ENCODE measurements at places on chromosomes 3 and 15. TPM values are rescaled to one million over a fixed set of nuclear protein-coding genes. Genes with fewer than 3 reads are reported as not detected.
A peak's percentile ranks its signal among the peaks of the same experiment; 100 is the strongest.

GRCh38 chr3:128269006-128269775 lies 115.9 kb downstream of the EEFSEC start:
- peak; percentile 25 for DNase-seq
- H3K27ac ChIP-seq: no peak overlapping the region
- H3K4me3 ChIP-seq: no peak overlapping the region
- no peaks in the 10 kb centered on the region for H3K27me3 ChIP-seq

DNA sequence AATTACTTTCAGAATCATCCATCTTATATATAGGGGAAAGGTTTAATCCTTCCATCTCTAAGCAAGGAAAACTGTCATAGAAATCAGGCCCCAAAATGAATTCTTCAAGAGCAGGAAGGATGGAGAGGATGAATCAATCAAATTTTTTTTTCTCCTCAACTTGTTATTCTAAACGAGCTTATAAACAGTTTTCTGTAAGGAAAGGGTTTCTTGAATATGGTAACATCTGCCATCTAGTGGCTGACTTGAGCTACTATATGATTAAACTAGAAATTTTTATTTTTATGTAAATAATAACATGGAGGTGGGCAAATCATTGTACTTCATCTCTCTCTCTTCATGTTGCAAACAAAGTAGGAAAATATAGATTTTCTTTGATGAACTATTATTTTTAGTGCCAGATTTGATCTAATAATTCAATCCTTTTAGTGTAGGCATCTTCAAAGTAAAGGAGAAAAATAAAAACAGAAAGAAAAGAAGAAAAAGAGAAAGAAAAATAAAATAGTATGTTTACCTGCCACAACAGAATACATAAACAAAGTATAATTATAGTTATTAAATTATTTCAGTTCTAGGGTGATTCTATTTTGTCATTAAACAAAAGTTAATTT lies 146.6 kb downstream of the SERPINI1 start:
- H3K27me3 ChIP-seq: no peaks in the 10 kb centered on the region
- DNase-seq: no peak
- no peak overlapping the region for H3K4me3 ChIP-seq

- H3K4me3 ChIP-seq: no peak overlapping the region
- H3K36me3 ChIP-seq: no peaks in the 10 kb centered on the region
- DNase-seq: no peak
- H3K27ac ChIP-seq: no peak overlapping the region
Measured at GRCh38 chr15:71002316-71002715, 109.7 kb downstream of the LRRC49 start.

GRCh38 chr3:12280357-12280806 lies 8.5 kb upstream of the PPARG start:
- no peak overlapping the region for H3K4me3 ChIP-seq
- no peak overlapping the region for H3K27ac ChIP-seq
- H3K27me3 ChIP-seq: no peaks in the 10 kb centered on the region
- H3K4me1 ChIP-seq: no peaks in the 10 kb centered on the region
- DNase-seq: no peak
- no peaks in the 10 kb centered on the region for H3K36me3 ChIP-seq

DNA sequence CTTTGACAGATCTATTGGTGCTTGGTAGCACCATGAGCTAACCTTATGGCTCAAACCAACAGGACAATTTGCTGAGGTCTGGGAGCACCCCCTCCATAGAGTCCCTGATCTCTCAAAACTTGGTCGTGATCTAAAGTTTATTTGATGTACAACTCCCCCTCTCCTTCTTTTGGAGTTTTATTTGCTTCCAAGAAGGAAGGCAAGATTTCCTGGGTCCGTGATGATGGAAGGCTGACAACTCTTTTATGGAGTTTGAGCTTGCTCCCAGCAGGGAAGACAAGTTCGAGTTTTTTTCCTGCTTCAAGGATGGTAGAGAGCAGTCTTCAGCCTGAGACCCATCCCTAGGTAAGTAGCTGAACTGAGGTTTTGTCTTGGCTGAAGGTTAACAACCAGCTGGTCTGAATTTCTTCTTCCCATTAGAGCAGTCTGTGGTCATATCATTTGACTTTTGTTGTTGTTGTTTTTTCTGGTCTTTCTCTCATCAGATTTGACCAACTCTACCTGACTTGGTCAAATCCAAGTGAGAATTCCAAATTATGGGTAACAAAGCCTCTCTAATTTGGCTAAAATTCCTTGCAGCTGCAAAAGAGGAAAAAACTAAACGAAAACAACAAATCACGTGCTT lies 2.8 kb upstream of the MUC20 start:
- no peaks in the 10 kb centered on the region for H3K4me1 ChIP-seq
- H3K36me3 ChIP-seq: no peaks in the 10 kb centered on the region
- H3K27ac ChIP-seq: no peak overlapping the region
- DNase-seq: no peak
- H3K27me3 ChIP-seq: no peaks in the 10 kb centered on the region

- no peaks in the 10 kb centered on the region for H3K4me1 ChIP-seq
- no peak overlapping the region for H3K4me3 ChIP-seq
- no peaks in the 10 kb centered on the region for H3K36me3 ChIP-seq
Measured at GRCh38 chr3:127339928-127340861, 52.3 kb upstream of the PRR20G start.

GRCh38 chr3:66989860-66990696 lies 8.0 kb upstream of the KBTBD8 start:
- H3K27ac ChIP-seq: no peak overlapping the region
- H3K4me1 ChIP-seq: no peaks in the 10 kb centered on the region
- DNase-seq: no peak
- H3K27me3 ChIP-seq: no peaks in the 10 kb centered on the region
- H3K4me3 ChIP-seq: no peak overlapping the region
- H3K36me3 ChIP-seq: no peaks in the 10 kb centered on the region

DNA sequence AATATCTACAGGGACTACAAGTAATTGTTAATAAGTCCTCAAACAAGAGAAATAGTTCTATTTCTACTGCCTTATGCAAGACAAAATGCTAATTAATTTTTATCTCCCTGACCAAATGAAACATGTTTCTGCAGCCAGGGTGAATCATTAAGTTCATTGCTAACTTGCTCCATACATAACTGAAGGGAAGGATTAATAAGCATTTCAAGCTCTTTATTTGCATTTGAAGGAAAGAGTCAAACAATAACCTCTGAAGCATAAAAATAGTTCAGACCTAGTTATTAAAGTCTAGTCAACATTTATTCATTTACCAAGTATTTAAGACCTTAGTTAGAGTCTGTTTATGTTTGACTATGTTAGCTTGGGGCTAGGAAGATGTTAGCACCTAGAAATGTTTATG lies 120.0 kb downstream of the ATP1B3 start:
- no peak overlapping the region for H3K4me3 ChIP-seq
- H3K36me3 ChIP-seq: peaks cover 4% of the 10 kb centered on the region
- no peaks in the 10 kb centered on the region for H3K27me3 ChIP-seq
- DNase-seq: no peak

DNA sequence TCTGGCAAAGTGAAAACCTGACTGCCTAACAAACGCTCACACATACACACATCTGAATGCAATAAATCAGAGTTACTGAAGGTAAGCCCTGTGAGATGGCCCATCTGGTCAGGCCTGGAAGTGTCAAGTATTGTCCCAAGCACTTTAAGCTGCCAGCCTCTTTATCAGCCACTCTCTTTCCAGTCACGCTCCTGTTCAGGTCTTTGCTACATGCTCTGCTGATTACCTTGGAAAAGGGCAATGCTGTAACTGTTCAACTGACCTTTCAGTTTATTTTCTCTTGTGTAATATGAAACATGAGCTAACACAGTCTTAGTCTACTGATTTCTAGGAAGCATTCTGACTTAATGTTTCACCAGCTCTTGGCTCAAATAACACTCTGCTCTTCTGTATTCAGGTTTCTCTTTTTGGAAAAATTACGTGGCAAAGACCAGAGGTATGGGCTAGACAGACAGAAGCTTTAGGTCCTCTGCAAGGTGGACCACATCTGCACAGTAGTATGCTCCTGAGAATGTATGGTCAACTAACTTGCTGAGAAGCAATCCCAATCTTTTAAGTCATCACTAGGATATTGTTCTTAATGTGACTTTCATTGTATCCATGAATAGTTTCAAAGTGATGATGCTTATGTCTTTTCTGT lies 44.5 kb downstream of the GBE1 start:
- H3K27me3 ChIP-seq: no peaks in the 10 kb centered on the region
- H3K36me3 ChIP-seq: peaks cover 2% of the 10 kb centered on the region
- H3K27ac ChIP-seq: peak overlapping the region; percentile 82
- peaks cover 13% of the 10 kb centered on the region for H3K4me1 ChIP-seq
- H3K4me3 ChIP-seq: peak overlapping the region; percentile 55

SPATA12 gene
- total RNA-seq: not detected

GCNT3 gene
- total RNA-seq: 0.37 TPM

GRCh38 chr3:130276203-130276803 lies 69.2 kb upstream of the COL6A5 start:
- DNase-seq: no peak
- H3K36me3 ChIP-seq: no peaks in the 10 kb centered on the region
- no peak overlapping the region for H3K27ac ChIP-seq
- H3K27me3 ChIP-seq: peaks cover 2% of the 10 kb centered on the region

PLCH1 gene
- total RNA-seq: 1.0 TPM

RNF7 gene
- 11.7 TPM for total RNA-seq

CCR5 gene
- total RNA-seq: 0.75 TPM

GRCh38 chr3:69743975-69744906 lies 5.0 kb downstream of the MITF start:
- no peaks in the 10 kb centered on the region for H3K36me3 ChIP-seq
- DNase-seq: no peak
- H3K27ac ChIP-seq: no peak overlapping the region

DNA sequence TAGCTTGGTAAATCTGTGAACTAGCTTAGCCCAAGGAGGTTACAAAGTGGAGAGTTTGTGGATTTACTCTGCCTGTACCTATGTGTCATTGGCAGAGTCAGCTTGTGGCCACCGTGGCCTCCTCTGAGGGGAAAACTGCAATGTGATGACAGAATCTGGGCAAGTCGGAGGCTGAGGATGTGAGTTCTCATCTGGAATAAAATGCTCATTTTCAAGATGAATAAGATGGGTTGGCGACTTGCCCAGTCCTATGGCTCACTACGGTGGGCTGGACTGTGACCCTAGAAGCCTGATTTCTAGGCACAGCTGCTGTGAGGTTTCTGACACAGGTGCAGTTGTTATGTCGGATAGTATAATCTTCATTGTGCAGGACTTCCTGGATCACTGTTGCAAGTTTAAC lies 83.7 kb downstream of the ETV5 start:
- no peak overlapping the region for H3K27ac ChIP-seq
- no peaks in the 10 kb centered on the region for H3K27me3 ChIP-seq
- DNase-seq: no peak
- no peak overlapping the region for H3K4me3 ChIP-seq

- no peak overlapping the region for H3K4me3 ChIP-seq
- no peaks in the 10 kb centered on the region for H3K36me3 ChIP-seq
- H3K27ac ChIP-seq: no peak overlapping the region
- H3K27me3 ChIP-seq: no peaks in the 10 kb centered on the region
- H3K4me1 ChIP-seq: no peaks in the 10 kb centered on the region
Measured at GRCh38 chr3:31932990-31933389, 48.1 kb downstream of the OSBPL10 start.

DNA sequence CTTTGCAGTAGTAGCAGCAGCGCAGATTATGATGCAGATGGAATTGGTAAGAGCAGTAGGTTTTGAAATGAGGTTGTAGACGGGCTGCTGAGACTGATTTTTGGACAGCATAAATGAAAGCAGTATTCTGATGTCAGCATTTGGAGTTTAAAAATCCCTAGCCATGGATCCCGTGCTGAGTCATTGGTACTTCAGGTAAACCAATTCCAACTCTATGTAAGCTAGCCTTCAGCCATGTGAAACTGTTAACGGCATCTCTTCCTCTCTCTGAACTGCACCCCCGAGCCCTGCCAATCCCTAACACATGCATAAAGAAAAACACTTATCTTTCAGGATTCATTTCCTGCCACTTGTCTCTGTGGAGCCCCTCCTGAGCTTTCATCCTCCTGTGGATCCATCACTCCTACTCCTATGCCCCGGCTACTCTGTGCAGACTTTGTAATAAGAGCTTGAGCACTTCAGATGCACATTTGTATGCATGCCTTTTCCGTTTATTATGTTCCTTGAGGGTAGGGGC lies 119.0 kb downstream of the AKAP13 start:
- H3K4me3 ChIP-seq: no peak overlapping the region
- no peaks in the 10 kb centered on the region for H3K36me3 ChIP-seq
- no peak overlapping the region for H3K27ac ChIP-seq
- H3K27me3 ChIP-seq: no peaks in the 10 kb centered on the region
- peaks cover 2% of the 10 kb centered on the region for H3K4me1 ChIP-seq
- DNase-seq: no peak

GRCh38 chr3:71210257-71211007 lies 373.1 kb downstream of the FOXP1 start:
- no peak overlapping the region for H3K4me3 ChIP-seq
- DNase-seq: no peak
- H3K4me1 ChIP-seq: peaks cover 6% of the 10 kb centered on the region
- no peaks in the 10 kb centered on the region for H3K36me3 ChIP-seq
- H3K27me3 ChIP-seq: no peaks in the 10 kb centered on the region
- peak overlapping the region; percentile 87 for H3K27ac ChIP-seq

- no peaks in the 10 kb centered on the region for H3K36me3 ChIP-seq
- H3K4me3 ChIP-seq: no peak overlapping the region
- no peaks in the 10 kb centered on the region for H3K27me3 ChIP-seq
- no peaks in the 10 kb centered on the region for H3K4me1 ChIP-seq
- no peak overlapping the region for H3K27ac ChIP-seq
Measured at GRCh38 chr15:69757186-69757585, 304.6 kb downstream of the RPLP1 start.

DNA sequence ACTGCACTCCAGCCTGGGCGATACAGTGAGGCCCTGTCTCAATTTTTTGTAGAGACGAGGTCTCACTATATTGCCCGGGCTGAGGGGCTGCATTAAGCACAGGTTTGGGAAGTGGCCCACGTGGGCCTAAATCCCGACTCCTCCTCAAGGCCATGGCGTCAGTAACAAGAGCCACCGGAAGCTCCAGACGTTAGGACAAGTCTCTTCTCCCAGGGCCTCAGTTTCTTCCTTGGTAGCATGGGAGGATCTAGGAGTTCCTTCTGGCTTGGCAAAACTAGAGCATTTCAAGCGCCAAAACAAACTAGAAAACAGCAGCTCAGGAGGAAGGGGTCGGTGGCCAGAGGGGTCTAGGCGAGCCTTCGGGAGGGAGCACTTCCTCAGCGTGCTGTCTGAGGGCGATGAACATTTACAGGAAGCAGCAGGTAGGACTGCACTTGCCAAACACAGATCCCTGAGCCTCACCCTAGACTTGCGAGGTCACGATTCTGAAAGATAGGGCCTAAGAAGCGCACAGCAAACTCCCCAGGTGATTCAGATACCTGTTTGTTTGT lies 536 bp downstream of the SNAPC5 start:
- no peak for DNase-seq
- peak overlapping the region; percentile 92 for H3K27ac ChIP-seq
- peaks cover 50% of the 10 kb centered on the region for H3K36me3 ChIP-seq
- H3K4me3 ChIP-seq: peak overlapping the region; percentile 74
- H3K27me3 ChIP-seq: no peaks in the 10 kb centered on the region

HIGD2B gene
- total RNA-seq: not detected

- no peak for DNase-seq
- no peaks in the 10 kb centered on the region for H3K36me3 ChIP-seq
- no peak overlapping the region for H3K4me3 ChIP-seq
- H3K27me3 ChIP-seq: no peaks in the 10 kb centered on the region
- peaks cover 41% of the 10 kb centered on the region for H3K4me1 ChIP-seq
- peak overlapping the region; percentile 65 for H3K27ac ChIP-seq
Measured at GRCh38 chr3:171833789-171834460, 9.2 kb upstream of the TMEM212 start.

- H3K4me1 ChIP-seq: no peaks in the 10 kb centered on the region
- no peak overlapping the region for H3K4me3 ChIP-seq
- H3K27me3 ChIP-seq: no peaks in the 10 kb centered on the region
- DNase-seq: no peak
Measured at GRCh38 chr15:66931768-66932633, 133.4 kb upstream of the SMAD3 start.
